ENCODE measurements at places on chromosomes 3 and 15.

DNA sequence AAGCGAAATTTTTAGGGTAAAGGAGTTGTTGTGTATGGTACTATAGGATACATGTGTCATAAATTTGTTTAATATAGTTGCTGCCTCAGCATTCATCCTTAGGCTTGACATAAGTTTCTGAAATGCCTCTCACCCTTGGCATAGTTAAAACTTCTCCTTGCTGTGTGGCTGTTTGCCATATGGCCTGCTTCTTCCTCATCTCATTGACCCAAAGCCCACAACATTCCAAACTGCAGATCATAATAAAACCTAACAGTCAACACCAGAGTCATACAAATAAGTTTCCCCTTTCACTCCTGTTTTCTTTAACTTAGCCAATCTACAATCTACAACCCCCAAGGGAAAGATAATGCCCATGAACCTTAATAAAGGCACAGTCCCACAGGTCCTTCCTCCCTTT, 136.6 kb downstream of the TMCC1 start:
- no peak for DNase-seq

DNA sequence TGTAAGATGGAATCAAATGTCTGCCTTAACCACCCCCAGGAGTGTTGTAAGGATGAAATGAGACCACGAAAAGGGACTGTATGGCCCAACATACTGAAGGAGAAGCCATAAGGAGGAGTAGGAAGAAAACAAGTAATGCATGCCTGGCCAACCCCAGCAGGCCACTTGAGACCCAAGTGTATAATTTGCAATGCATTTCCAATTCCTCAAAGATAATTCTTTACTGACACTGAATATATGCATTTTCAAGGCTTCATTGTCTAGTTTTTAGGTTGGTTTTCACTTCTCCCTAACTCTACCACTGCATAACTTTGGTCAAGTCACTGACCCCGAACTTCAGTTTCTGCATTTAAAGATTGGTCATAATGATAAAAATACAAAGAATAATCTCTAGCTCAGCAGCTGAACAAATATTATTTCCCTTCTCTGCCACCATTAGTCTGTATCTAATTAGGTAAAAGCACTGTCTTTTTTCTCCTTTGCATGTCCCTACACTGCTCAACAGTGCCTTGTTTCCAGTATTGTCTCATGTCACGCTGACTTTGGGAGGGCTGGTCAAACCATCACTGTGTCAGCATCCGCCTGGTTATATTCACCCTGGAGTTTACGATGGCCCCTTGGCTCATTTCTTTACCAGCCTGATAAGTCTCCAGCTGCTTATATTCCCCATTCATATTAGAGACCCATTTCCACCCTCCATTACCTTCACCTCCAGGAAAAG, 378.6 kb downstream of the NTRK3 start:
- DNase-seq, result no peak

- DNase-seq, result no peak
Observed at GRCh38 chr3:107877936-107878335, 212.9 kb downstream of the CD47 start.

DNA sequence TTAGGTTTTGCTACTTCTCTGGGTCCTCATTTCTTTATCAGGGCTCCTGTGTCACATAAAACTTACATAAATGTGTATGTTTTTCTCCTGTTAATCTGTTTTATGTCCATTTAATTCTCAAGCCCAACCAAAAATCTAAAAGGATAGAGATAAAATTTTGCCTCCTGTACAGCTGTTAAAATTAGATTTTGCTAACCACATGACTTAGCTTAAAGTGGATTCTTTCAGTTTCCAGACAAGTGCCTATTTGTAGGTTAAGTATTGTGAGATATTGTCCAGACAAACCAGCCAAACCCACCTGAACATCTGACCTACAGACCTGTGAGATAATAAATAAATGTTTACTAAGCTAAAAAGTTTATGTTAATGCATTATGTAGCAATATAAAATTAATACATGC, 465.5 kb downstream of the SI start:
- DNase-seq, result no peak

DNA sequence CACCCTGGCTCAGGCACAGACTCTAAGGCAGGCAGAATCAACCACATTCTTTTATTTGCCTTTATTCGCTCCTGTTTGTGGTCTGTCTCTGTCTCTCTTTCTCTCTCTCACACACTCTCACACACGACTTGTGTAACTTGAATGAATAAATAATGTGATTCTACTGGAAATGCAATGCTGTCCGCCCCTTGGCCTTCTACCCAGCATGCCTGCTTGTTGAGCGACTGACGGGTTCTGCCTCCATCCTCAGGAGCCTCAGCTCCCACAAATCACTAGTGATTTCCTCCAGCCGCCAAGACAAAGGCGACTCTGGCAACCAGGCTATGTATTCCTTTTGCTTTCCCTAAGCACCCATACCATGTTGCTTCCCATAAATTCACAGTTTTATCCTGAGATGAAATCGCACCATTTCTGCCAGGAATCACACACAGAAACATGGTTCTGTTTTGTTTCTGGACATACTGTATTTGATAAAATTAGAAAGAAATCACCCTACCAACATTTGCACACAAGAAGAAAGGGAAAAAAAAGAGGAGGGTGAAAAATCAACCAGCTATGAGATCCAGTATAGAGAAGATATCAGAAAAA, 460.8 kb downstream of the MAGI1 start:
- no peak for DNase-seq

- DNase-seq, result no peak
Observed at GRCh38 chr15:48536681-48537091, 108.8 kb downstream of the FBN1 start.

- DNase-seq, result peak; percentile 82
Observed at GRCh38 chr3:52446631-52447511, 2.0 kb upstream of the SEMA3G start.

DNA sequence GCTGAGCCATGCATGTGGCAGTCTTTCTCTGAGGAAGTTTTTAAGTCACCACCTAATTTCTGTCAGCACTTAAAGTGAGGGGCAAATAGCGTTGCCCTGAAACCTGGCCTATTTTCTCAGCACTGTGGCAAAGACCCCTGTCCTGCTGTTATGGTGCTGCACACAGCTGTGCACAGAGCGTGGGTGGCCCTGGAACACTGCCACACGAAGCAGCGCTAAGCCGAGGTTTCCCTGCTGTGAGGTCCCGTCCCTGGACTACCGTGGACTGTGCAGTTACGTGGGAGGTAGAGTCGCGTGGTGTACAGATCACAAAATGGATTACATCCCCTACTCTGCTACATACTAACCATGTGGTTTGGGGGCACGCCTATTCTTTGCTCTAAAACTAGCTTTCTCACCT, 101.6 kb upstream of the NR2E3 start:
- DNase-seq, result no peak

GRCh38 chr3:24594161-24594560, 99.5 kb upstream of the THRB start:
- no peak for DNase-seq

DNA sequence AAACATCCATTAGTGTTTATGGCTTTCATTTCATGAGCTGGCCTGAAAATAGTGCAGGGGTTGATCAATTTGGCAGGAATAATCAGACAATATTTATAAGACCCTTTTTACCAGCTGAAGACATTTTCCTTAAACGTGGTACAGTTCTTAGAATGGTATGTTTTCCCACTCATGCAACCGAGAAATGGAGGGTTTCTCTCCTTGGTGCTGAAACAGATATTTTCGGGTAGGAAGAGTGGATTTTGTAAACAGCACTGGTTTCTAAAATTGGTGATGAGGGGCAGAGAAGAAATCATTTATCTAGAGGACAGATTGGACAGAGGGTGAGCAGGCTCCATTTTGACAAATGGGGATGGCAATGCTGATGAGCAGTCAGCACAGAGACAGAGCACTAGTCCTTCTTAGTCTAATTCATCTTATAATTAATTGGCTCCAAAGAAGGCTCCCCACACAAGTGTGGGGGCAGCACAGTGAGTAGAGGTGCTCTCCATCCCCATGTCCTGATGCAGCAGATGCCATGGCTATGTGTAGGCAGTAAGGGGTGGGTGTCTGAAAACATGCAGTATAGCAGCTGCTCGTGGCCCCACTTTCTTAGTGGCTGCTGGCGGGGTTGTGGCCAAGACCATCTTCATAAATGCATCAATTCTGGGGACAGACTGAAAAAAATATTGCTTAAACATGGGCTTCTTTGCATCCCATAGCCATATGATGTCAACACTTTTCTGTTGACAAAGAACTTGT, 18.1 kb upstream of the SLC7A14 start:
- DNase-seq, result no peak

- no peak for DNase-seq
Observed at GRCh38 chr3:119403201-119403600, 60.2 kb downstream of the TMEM39A start.

DNA sequence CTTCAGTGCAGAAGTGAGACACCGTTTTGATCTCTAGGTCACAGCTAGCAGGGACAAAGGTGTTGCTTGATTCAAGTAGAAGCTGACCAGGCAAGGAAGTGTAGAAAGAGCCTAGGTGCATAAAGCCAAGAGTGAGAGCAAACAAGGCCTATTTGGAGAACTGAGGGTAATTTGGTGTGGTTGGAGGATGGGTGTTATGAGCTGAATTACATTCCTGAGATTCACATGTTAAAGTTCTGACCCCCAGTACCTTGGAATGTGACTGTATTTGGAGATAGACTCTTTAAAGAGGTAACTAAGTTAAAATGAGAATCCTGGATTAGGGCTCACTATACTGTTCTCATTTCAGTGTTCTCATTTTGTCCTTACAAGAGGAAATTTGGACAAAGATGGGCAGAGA, 191.3 kb downstream of the ZMAT3 start:
- no peak for DNase-seq

DNA sequence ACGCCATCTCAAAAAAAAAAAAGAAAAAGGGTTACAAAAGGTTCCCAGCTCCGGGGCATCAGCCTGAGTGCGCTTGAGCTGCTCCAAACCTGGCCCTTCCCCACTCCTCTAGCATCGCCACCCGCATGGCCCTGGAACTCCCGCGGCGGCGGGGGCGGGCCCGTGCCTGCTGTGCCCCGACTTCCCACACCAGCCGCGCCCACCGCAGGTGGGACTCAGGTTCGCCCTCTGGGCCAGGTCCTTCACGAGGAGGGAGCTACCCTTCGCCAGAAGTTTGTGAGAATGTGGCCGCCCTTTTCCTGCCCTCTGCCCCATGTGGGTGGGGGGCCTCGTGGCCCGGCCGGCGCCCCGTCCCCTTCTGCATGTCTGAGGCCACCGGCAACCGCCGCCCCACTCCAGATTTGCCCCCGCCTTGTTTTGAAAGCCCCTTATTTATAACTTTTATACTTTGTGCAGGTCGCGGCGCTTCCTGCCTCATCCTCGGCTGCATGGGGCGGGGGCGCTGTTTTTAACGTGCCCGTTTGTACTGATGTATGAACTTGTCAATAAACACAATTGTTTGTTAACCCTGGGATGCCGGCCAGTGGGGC, 507 bp upstream of the JMJD7 start:
- no peak for DNase-seq

GRCh38 chr3:194809382-194809781, 123.7 kb downstream of the FAM43A start:
- no peak for DNase-seq

- no peak for DNase-seq
Observed at GRCh38 chr15:60093273-60094067, 89.4 kb downstream of the FOXB1 start.

DNA sequence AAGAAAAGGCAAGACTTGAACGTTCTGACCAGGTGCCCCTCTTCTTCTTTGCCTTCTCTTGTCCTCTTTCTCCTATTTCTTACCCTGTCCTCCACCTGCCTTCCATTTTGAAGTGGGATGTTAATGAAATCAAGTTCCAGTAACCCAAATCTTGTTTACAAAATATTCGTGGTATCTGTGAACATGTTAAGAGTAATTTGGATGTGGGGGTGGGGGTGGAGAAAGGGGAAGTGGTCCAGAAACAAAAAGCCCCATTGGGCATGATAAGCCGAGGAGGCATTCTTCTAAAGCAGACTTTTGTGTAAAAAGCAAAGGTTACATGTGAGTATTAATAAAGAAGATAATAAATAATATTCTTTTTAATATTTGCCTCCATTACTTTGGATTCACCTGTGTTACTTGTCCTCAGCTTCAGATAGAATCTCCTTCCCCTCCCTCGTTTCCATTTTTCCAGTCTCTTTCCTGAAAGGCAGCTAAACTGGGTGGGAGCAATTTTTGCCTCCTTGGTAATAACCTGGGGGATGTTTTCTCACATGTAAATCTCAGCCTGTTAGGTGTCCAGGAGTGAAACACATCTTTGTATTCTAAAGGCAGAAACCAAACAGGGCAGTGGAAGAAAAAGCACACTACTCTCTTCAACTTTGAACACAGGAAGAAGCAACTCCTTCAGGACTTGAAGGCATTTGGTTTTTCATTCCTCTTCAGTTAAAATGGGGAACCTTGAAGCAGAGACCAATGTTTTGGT, 3.2 kb downstream of the CHST2 start:
- no peak for DNase-seq

GRCh38 chr3:186330772-186331460, 31.1 kb downstream of the DGKG start:
- DNase-seq, result no peak

DNA sequence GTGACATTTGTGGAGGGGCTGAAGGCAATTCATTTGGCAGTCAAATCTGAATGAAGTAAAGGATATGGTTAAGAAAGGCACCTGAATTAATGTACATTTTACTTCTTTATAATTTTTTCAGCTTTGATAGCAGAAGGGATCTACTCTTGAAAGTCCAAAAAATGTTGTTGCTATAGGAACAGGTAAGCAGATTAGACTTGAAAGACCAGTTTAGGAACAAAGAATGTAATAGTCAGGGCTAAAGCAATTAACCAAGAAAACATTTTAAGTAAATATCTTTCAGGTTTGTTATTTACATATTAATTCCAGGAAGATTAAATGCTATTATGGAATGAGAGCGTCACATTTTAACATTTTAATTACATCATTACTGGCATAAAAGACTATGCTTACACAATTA, 1.1 kb downstream of the ATP13A4 start:
- no peak for DNase-seq

DNA sequence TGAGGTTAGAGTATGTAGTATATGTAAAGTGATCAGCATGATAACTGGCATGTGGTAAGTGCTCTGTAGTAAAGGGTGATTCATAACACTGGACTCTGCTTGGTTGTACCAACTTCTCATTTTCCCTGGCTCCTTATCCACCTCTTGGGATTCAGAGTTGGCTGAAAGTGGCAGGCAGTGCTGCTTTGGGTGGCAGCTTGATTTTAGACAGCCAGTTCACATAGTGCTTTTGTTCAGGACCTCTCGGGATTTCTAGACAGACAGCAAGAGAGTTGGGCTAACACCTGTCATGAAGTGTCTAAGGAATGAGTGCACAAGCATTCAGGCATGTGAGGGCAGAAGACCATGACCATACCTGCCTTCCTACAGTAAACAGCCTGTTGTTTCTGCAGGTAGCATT, 69.0 kb downstream of the RBM6 start:
- DNase-seq, result no peak

DNA sequence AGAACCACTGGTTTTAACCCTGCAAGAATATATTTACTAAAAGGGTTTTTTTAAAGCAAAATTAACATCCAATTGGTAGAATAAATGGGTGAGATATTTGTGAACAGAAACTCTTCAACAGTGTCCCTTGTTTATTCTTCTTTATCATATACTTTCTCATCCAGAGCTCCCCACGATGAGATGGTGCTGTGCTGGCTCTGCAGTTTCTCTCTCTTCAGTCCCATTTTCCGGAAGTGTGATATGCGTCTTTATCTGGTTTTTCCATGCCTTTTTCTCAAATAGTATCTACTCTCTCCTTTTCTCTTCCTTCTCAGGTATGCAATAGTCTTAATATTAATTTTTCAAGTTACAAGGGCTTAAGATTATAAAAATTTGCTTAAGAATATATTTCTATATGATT, 1.5 kb downstream of the EAF2 start:
- no peak for DNase-seq

- no peak for DNase-seq
Observed at GRCh38 chr3:13287833-13288232, 132.3 kb downstream of the NUP210 start.

Measured in CD4-positive, alpha-beta T cell treated with Interleukin-12 subunit alpha and Interleukin-12 subunit beta, for 1 hour (primary cell).